ENCODE measurements at places on chromosomes 6 and 20.

- no peak for DNase-seq
Observed at GRCh38 chr6:147742440-147742839, 233.9 kb downstream of the SAMD5 start.

GRCh38 chr20:50848341-50848808 is 53.5 kb downstream of the BCAS4 start:
- peak; percentile 43 for DNase-seq

DNA sequence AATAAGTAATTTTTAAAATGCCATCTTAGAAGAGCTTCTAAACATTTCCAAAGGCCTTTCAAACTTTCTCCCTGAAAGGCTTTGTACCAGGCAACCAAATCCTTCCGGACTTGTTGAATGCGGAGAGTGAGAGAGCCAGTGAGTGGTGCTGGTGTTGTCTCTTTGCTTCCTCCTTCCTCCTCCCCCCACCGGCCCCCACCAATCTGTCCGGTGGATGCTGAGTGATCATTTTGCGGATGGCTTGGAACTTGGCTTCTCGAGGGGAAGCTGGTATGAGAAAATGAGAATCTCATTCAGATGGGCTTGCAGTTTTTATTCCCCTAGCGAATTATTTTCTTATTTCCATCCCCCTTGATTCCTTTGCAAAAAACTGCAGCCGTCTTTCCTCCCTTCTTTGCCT is 97.3 kb downstream of the ANKRD60 start:
- DNase-seq = peak; percentile 51

DNA sequence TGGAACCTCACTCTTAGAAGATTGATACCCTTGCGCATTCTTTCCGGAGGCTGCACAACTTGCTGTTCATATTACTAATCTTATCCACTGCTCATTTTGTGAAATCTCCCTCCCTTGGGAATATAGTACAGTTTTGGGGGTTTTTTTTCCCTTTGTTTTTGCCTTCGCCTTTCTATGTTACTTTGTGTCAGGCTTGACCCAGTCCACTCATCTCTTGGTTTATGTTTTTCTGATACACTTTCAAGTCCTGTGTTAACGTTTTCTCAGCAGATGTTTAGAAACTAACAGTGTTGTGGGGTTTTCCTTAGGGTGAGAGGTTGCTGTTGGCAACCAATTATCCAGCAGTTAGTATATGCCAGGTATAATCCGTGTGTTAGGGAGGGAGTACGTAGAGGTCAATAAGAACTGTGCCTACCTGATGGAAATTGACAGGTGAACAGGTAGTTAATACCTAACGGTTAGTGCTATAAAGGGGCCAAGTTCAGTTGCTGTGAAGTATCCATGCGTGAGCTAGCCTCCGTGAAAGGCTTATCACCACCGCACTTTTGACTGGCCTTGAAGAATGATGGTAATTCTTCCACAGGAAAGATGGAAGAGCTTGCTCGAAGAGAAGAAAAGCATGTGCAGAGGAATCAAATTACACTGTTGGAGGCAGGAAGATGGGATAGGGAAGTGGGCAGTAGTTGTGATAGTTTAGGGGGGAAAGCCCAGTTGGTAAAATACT is 1.4 kb downstream of the NFYA start:
- no peak for DNase-seq

GRCh38 chr6:133553652-133554051 is 312.5 kb downstream of the EYA4 start:
- DNase-seq = peak; percentile 44

GRCh38 chr6:151434369-151434768 is 17.6 kb downstream of the RMND1 start:
- no peak for DNase-seq

GRCh38 chr6:42237857-42238256 is 20.2 kb upstream of the MRPS10 start:
- no peak for DNase-seq

DNA sequence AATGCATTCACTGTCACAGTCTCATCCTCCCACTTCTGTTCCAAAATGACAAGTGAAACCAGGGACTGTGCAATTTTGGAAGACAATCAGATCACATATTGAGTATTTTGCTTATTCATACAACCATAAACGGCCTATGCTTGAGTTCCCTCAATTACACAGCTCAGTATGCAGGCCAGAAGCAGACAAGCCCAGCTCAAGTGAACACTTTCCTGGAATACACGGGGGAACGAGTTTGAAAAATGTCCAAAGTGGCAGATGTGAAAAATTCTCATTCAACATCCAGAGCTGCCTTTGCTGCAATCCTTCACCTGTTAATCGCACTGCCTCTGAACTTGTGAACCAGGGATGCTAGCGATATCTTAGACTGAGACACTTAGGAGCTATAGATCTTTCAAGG is 190.2 kb downstream of the COL9A1 start:
- DNase-seq = no peak

DNA sequence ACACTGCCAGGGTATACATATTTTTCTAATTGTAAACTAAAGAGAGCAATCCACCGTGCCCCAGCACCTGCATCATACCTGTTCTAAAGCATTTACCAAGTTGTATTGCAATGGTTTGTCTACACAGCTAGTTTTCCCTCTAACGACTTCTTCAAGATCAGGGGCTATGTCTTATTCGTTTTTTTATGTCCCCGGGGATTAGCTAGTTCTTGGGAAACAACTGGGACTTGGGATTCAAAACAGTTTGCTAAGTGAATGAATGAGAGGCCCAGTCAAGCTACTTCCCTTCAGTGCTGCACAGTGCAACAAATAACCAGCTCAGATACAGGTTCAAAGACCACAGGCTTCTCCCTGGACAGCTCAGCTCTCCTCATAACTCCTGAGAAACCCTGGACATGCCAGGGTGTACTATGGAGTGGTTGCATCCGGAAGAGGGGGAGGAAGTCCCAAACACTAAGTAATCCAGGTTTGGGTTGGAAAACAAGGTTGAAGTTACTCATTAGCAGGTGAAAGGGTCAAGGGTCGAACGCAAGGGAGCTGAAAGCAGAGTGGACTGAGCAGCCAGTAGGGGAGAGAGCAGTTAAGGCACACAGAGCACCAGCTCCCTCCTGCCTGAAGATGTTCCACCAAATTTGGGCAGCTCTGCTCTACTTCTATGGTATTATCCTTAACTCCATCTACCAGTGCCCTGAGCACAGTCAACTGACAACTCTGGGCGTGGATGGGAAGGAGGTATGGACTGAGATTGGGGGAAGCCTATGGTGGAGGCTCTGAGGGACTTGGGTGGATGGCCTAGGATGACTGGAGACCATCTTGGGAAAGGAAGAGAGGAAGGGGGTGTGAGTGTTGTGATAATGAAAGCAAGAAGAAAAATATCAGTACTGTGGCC is at the start of gene APOM:
APOM (plus strand) TSS at position 546 of the 889 bp plus-strand sequence; CDS start at position 619, 73 bp downstream.
- DNase-seq = no peak

- peak; percentile 49 for DNase-seq
Observed at GRCh38 chr20:52493171-52493721, 301.7 kb upstream of the ZFP64 start.
